ENCODE measurements at places on chromosomes 1 and 21.

DNA sequence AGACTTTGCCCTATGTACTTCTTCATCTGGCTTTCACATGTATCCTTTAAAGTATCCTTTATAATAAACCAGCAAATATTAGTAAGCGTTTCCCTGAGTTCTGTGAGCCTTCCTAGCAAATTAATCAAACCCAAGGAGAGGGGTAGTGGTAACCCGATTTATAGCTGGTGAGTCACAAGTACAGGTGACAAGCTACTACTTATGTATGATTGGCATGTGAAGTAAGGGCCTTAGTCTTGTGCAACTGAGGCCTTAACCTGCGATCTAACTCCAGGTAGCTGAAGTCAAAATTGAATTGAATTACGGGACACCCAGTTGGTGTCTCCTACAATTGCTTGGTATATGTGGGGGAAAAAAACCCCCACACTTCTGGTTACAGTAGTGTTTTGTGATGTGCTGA, 26.0 kb downstream of the SLC16A1 start:
- DNase-seq, result no peak

- no peak for DNase-seq
Measured at GRCh38 chr1:6788946-6789345, 3.7 kb downstream of the CAMTA1 start.

DNA sequence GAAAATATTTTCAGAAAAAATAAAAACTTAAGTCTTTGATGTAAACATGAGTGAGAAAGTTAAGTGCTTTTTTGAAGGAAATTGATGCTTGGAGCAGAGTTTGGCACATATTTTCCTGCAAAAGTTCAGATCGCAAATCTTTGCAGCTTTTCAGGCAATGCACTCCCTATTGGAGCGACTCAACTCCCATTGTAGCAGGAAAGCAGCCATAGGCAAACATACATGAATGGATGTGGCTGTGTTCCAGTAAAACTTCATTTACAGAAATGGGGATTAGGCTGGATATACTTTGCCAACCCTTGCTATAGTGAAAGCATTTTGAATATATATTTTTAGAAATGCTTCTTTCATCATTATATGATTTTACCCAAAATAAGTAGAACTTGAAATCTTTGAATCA, 8.1 kb downstream of the AGL start:
- DNase-seq, result no peak

- no peak for DNase-seq
Measured at GRCh38 chr1:101200513-101200912, 36.3 kb upstream of the S1PR1 start.

DNA sequence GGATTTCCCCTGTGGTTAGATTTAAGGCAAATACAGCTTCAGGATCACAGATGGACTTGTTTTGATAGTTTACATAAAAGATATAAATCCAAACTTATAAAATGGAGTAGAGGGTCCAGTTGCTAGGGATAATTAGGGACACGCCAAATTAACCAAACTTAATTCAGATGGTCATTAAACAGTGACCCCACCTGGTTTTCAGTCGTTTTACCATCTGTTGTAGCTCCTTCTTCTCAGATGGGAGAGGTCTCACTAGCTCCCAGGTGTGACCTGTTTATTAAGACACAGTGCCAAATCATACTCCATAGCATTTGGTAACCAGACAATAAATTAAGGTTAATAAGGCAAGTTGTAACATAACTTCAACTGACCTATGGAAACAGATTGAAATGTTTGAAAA, 8.1 kb upstream of the GADD45A start:
- no peak for DNase-seq

DNA sequence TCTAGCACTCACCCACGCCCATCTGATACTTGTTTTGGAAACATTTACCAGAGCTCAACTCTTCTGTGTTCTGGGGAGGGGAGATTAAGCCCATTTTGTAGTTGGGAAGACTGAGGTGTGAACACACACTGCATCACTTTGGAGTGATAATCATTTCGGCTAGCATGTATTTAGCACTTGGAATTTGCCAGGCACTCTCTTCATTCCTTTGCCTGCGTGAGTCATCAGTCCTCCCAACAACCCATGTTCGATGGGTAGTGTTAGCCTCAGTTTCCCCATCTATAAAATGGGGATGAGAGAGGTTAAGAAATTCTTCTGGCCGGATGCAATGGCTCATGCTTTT, 182.8 kb upstream of the TMEM51 start:
- no peak for DNase-seq

All from NCI-H187 treated with DMSO at 0.1 percent for 48 hours (cell line).